ENCODE measurements at places on chromosomes 5 and 9.

DNA sequence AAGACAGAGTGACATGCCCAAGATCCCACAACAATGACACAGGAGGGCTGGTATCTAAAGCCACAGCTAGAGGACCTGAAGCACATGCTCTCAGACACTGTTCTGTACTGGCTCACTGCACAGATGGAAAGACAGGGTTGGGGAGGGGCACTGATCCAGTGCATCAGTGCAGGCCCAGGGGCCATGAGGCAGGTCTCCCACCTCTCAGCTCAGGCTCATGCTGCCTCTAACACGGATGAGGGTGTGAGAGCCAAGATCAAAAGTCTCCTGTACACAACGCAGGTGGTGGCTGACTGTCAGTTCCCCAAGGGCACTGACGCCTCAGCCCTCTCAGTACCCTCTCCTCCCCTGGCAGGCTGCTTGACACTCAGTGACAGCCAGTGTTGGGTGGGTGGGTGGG is 10.9 kb downstream of the RAPGEF1 start:
- DNase-seq = peak; percentile 27

- DNase-seq = no peak
Measured at GRCh38 chr9:89515416-89515815, 17.5 kb upstream of the SEMA4D start.

DNA sequence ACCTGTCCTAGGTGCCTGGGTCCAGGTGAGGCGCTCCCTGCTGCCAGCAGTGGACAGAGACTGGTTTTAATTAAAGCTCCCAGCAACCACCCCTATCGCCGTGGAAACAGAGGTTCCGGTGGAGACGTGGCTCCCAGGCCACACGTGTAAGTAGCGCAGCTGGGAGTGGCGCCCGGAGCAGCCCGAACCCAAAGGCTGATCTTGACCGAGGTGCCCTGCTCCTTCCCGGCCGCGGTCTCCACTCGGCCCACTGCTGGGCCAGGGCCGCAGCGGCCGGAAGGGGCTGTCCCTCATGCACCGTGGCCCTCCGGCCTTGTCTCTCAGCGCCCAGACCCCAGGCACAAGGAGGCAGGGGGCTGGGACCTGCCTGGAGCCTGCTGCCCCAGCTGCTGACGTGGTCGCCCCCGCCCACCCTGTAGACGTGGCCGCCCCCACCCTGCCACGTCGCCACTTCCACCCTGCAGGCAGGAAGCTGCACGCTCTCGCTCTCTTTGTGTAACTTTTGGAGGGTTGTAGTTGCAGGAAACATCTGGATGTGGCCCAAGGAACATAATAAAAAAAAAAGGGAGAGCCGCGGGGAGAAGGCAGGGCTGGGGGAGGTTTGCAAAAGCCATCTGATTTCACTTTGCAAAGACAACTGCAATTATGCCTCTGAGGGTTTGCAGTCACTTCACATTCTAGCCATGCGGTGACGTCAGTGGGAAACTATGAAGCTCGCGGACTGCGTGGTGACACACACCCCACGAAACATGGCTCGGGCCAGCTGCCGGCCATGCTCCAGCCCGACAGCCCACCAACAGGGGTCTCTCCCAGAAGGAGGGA is 129.9 kb downstream of the RXRA start:
- peak; percentile 80 for DNase-seq

- no peak for DNase-seq
Measured at GRCh38 chr5:113058706-113059226, 82.2 kb downstream of the DCP2 start.

DNA sequence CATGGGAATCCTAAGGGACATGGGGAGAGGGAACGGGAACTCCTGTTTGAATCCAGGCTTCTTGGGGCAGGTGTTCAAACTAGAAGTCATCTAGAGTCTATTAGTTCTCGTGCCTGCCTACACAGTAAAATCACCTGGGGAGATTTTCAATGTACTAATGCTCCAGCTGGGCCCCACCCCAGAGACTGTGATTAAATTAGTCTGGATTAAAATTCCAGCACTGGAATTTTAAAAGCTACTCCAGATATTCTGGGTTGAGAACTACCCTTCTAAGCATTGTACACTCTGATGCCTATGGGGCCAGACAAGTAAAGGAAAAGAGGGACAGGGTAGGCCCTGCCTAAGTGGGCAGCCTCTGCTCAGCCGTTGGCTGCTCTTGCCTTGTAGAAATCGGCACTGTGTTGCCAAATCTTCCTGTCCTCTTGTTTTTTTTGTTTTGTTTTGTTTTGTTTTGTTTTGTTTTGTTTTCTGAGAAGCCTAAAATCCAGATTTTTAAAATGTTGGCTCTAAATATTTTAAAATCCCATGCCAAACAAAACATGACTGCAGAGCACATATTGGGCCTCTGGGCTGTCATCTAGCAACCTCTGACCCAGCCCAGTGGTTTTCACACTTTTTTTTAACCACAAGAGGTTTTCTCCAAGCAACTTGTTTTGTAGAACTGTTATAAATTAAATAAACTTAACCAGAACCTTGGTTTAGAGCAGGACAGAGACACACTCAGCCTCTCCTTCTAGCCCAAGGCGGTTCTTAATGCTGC is 29.0 kb downstream of the ADRB2 start:
- no peak for DNase-seq

Data from gastrocnemius medialis (tissue), 4 donors.